Activated T-helper 1 cell treated with anti-CD3 and anti-CD28 coated beads, Interleukin-12 subunit alpha, Interleukin-12 subunit beta, Interleukin-2, Interleukin-4 antibody, amounts not matched to agents 30 ng/mL and 10 ng/mL and 1 ng/mL, durations not matched to agents 14 hours and 24 hours and 36 hours (primary cell): ENCODE measurements at places on chromosomes 3 and 15. TPM values are rescaled to one million over a fixed set of nuclear protein-coding genes. Genes with fewer than 3 reads are reported as not detected.

The LRTM1 gene
- total RNA-seq = not detected in 2 replicates

The TM6SF1 gene
- 4.5 and 5.2 TPM in 2 replicates for total RNA-seq

The CCR3 gene
- 0.29 TPM in 1 of 2 replicates, not detected in the other for total RNA-seq

The CFAP100 gene
- total RNA-seq = not detected in 2 replicates

The KLHL40 gene
- total RNA-seq = not detected in 2 replicates

DNA sequence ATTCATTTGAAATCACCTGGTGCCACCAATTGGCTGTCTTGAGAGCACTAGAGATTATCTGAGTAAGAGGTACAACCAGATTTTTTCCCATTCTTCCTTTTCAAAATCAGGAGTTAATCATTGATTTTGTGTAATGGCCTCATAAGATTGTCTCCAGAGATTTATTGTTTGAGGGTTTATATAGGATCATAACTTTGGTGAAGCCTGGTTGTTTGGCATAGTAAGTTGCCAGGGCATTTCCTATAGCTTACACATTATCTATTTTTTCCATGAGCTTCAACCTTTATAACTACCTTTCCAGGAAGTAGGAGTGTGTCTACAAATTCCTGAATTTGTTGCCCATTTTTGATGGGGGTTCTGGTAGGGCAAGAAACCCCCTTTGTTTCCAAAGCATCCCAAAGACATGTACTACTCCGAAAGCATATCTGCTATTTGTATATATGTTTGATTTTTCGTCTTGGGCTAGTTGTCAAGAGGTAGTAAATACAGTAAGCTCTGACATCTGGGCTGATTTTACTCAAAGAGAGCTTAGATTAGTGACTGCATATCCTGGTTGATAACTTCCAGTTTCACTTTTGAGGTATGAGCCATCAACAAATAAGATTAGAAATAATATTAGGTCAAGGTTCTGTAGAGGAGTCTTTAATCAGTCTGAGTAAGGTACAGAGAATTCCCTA is 11.7 kb upstream of the PRR23B start:
- no peak overlapping the region for H3K27ac ChIP-seq
- H3K36me3 ChIP-seq = no peaks in the 10 kb centered on the region
- H3K4me3 ChIP-seq = no peak overlapping the region
- DNase-seq = no peak
- no peaks in the 10 kb centered on the region for H3K27me3 ChIP-seq

DNA sequence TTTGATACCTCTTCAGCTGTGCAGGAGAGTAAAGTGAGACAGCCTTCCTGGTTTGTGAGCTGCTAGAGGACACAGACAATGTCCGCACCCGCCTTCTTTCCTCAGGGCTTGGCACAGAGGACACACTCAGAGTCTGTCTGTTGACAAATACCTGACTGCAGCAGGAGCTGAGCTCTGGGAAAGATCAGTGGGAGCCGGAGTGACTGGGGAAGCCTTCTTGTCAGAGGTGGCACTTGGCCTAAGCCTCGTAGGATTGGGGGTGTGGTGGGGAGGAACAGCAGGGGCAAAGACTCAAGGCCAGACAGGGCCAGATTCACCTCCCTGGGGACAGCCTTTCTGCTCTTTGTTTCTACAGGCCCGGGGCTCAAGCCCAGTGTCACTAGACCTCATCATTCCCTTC is 3.3 kb upstream of the IL17RC start:
- H3K27ac ChIP-seq = no peak overlapping the region
- H3K4me1 ChIP-seq = peaks cover 27% of the 10 kb centered on the region
- H3K27me3 ChIP-seq = peaks cover 2% of the 10 kb centered on the region
- no peak for DNase-seq
- no peak overlapping the region for H3K4me3 ChIP-seq
- H3K36me3 ChIP-seq = no peaks in the 10 kb centered on the region

- H3K4me1 ChIP-seq = peaks cover 14% of the 10 kb centered on the region
- H3K27me3 ChIP-seq = peaks cover 8% of the 10 kb centered on the region
- H3K27ac ChIP-seq = no peak overlapping the region
Observed at GRCh38 chr3:189587664-189588040, 43.5 kb upstream of the TP63 start.

DNA sequence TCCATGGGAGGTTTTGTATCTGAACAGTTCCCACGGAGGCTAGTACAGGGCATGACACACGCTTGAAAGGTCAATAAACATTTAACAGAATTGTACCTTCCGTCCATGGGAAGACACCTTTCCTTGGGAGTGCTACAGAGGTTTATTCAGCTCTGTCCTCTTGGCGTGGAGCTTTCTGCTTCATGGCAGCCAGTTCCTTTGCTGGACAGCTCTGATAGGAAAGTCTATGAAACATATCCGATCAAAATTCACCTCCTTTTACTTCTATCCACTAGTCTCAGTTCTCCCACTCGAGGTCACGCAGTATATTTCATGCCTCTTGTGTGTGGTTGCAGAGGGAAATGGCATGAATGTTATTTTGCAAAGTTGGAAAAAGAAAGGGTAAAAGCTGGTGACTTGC is 91.2 kb downstream of the PEX5L start:
- H3K27ac ChIP-seq = no peak overlapping the region
- DNase-seq = no peak
- no peaks in the 10 kb centered on the region for H3K4me1 ChIP-seq
- H3K27me3 ChIP-seq = peaks cover 42% of the 10 kb centered on the region

GRCh38 chr3:69823743-69824142 is 84.5 kb downstream of the MITF start:
- no peaks in the 10 kb centered on the region for H3K4me1 ChIP-seq
- no peaks in the 10 kb centered on the region for H3K27me3 ChIP-seq
- no peak overlapping the region for H3K27ac ChIP-seq
- H3K4me3 ChIP-seq = no peak overlapping the region
- H3K36me3 ChIP-seq = no peaks in the 10 kb centered on the region

DNA sequence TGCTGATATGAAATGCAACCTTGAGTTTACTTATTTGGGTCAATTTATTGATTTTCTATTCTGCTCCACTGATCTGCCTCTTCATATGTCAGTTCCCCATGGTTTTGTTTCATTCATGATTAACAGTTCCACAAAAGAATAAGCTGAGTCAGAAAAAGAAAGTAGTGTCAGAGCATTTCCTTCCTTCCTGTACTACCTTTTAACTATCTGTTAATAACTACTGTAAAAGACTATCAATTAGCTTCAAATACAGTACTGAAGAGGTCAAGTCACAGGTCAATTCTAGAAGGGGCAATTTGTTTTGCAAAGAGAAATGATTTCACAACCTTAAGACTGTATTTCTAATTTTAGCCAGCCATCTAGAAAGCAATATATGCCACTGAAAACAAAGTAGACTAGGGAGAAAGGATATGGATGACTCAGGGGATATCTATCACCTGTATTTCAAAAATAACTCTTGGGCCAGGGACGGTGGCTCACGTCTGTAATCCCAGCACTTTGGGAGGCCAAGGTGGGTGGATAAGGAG is 129.5 kb downstream of the TFDP2 start:
- H3K27ac ChIP-seq = no peak overlapping the region
- H3K4me1 ChIP-seq = peaks cover 30% of the 10 kb centered on the region
- DNase-seq = no peak
- H3K27me3 ChIP-seq = no peaks in the 10 kb centered on the region
- no peak overlapping the region for H3K4me3 ChIP-seq
- H3K36me3 ChIP-seq = peaks cover 9% of the 10 kb centered on the region

DNA sequence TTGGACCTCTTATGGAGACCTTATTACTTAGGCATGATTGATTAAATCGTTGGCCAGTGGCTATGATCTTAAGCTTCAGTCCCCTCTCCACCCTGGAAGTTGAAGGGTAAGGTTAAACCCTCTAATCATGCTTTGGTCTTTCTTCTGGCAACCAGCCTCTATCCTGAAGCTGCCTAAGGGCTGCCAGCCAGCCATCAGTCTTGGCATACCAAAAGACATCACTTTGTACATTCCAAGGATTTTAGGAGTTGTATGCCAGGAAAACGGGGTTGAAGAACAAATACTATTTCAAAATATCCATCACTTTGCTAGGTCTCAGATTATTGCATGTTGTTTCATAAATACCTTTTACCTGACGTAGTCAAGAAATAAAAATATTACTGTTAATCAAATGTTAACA is 28.9 kb downstream of the UBE2E2 start:
- H3K27me3 ChIP-seq = no peaks in the 10 kb centered on the region
- H3K4me3 ChIP-seq = no peak overlapping the region
- H3K36me3 ChIP-seq = no peaks in the 10 kb centered on the region
- DNase-seq = no peak
- no peak overlapping the region for H3K27ac ChIP-seq
- H3K4me1 ChIP-seq = no peaks in the 10 kb centered on the region

GRCh38 chr3:66989860-66990696 is 8.0 kb upstream of the KBTBD8 start:
- DNase-seq = no peak
- no peaks in the 10 kb centered on the region for H3K36me3 ChIP-seq
- H3K27ac ChIP-seq = no peak overlapping the region
